ENCODE measurements at places on chromosomes 12 and 14. TPM values are rescaled to one million over a fixed set of nuclear protein-coding genes. Genes with fewer than 3 reads are reported as not detected.

DNA sequence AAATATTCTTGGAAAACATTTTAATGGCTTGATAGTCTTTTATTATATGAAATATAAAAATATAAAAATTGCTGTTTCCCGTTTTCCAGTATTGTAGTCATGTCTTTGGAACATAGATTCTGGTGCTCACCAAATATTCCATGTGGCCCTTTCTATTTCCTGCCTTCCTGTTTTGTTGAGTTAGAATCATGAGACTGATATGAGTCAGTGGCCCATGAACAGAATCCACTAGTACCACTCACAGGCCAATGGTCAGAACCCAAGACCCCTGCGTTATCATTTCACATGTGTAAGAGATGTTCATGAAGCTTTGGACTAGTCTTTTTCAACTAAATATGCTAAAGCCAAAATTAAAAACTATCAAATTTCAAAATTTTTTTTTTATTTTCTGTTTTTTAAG lies 56.9 kb downstream of the BICD1 start:
- no peaks in the 10 kb centered on the region for H3K27me3 ChIP-seq
- no peaks in the 10 kb centered on the region for H3K4me1 ChIP-seq
- H3K27ac ChIP-seq = no peak overlapping the region

DNA sequence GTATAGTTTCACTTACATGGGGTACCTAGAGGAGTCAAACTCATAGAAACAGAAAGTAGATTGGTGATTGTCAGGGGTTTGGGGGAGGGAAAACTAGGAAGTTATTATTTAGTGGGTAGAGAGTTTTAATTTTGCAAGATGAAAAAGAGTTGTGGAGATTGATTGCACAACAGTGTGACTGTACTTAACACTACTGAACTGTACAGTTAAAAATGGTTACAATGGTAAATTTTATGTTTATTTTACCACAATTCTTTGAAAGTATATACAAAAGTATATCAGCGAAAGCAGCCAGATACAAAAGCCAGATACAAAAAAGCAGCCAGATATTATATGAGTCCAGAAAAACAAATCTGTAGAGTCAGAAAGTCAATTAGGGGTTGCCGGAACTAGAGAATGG lies 247.6 kb downstream of the IPO8 start:
- no peak overlapping the region for H3K27ac ChIP-seq
- H3K36me3 ChIP-seq = no peaks in the 10 kb centered on the region
- no peaks in the 10 kb centered on the region for H3K27me3 ChIP-seq
- no peaks in the 10 kb centered on the region for H3K4me1 ChIP-seq
- no peak overlapping the region for H3K4me3 ChIP-seq

DNA sequence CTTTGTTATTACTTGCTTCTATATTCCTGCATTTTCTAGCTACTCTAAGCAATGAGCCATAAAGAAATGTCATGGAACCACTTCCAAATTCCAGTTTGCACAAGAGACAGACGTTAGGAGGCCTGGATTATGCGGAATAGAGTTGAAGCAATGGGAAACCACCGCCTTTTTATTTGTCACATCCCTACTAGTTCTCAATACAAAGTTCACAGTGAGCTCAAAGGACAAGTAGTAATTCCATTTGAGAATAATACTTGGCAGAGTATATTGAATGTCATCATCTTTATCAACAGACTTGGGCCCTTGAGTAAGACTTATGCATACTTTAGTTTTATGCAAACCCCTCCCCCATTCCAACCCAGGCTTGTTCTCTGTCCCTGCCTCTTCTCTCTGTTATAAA lies 3.7 kb upstream of the SLC15A5 start:
- no peak overlapping the region for H3K27ac ChIP-seq
- no peaks in the 10 kb centered on the region for H3K27me3 ChIP-seq
- no peaks in the 10 kb centered on the region for H3K36me3 ChIP-seq
- DNase-seq = no peak
- no peaks in the 10 kb centered on the region for H3K4me1 ChIP-seq

DNA sequence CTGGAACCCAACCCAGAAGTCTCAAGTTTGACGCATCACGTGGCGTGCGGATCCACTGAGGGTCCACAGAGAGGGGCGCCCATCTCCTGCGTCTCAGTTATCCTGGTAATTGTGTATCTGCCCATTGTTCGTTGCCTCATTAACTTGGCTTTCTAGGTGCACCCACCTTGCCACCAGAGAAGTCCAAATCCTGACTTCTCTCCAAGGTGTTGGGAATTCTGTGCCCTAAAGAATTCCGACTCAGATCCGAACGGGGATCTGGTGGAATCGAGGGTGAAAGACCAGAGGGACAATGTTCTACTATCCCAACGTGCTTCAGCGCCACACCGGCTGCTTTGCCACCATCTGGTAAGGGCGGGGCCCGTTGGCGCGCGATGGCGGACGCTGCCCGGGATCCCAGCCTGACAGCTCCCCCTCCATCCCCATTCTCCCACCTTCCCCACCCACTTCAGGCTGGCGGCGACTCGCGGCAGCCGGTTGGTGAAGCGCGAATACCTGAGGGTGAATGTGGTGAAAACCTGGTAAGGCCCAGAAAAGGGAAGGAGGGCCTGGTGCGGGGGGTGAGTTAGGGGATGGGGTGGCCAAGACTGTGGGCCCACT lies 481 bp downstream of the REC8 start:
- H3K27me3 ChIP-seq = no peaks in the 10 kb centered on the region
- no peak overlapping the region for H3K4me3 ChIP-seq
- no peak overlapping the region for H3K27ac ChIP-seq
- no peak for DNase-seq

GRCh38 chr14:88775532-88775931 lies 17.2 kb downstream of the EML5 start:
- no peak overlapping the region for H3K27ac ChIP-seq
- no peak overlapping the region for H3K4me3 ChIP-seq
- no peaks in the 10 kb centered on the region for H3K36me3 ChIP-seq
- no peaks in the 10 kb centered on the region for H3K4me1 ChIP-seq
- H3K27me3 ChIP-seq = no peaks in the 10 kb centered on the region
- DNase-seq = no peak

DNA sequence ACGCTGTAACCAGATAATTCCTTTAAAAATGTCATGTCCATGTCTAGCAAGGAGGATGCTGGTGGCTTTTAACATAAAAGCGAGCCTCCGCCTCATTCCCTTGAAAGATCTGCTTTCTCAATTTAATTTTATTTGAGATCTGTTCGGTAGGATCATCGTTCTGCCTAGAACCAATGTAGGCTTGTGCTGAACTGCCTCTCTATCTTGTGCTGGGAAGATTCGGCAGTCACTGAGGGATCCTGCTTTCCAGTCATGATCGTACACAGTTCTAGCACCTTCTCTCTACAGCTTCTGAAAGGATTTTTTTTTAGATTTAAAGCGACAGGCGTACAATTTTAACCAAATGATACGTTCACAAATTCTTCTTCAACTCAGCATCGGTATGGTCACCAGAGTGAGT lies 54.3 kb downstream of the PEBP1 start:
- H3K27ac ChIP-seq = no peak overlapping the region
- no peaks in the 10 kb centered on the region for H3K27me3 ChIP-seq
- H3K4me1 ChIP-seq = peaks cover 10% of the 10 kb centered on the region
- H3K36me3 ChIP-seq = peaks cover 38% of the 10 kb centered on the region
- no peak overlapping the region for H3K4me3 ChIP-seq

DNA sequence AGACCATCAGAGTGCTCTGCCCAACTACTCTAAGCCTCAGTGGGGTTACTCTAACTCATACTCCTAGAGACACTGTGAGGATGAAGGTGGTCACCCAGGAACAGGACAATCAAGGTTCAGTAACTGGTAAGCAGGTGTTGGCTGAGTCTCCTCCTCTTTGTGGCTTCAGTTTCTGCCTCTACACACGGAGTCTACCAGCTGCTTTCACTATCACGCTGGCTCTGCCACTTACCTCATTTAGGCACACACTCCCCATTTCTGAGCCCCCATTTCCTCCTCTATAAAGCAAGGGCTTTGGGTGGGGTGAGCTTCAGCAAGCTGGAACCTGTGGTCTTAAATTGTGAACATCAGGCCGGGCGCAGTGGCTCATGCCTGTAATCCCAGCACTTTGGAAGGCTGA lies 7.3 kb upstream of the TCHP start:
- no peaks in the 10 kb centered on the region for H3K36me3 ChIP-seq
- peaks cover 4% of the 10 kb centered on the region for H3K27me3 ChIP-seq
- H3K27ac ChIP-seq = no peak overlapping the region
- no peaks in the 10 kb centered on the region for H3K4me1 ChIP-seq
- H3K4me3 ChIP-seq = no peak overlapping the region

- H3K27me3 ChIP-seq = no peaks in the 10 kb centered on the region
- no peaks in the 10 kb centered on the region for H3K4me1 ChIP-seq
- H3K27ac ChIP-seq = no peak overlapping the region
- H3K36me3 ChIP-seq = no peaks in the 10 kb centered on the region
- DNase-seq = no peak
Observed at GRCh38 chr12:5248230-5248629, 183.7 kb upstream of the NTF3 start.

DNA sequence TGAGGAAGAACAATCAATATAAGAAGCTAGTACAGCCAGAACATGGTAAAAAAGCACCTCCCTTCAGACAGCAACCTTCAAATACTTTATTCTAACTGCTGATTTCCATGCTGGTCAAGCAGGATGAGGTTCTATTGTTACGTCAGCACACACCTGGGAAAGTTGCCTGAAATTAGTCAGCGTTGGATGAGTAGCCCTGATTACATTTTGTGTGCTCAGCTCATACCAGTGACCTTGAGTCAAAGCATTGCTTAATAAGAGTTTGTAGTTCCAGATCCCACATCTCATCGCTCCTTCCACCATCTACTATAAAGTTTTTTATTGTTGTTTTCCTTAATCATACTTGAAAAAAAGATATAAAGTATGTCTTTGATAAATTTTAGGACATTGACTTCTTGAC lies 361.5 kb downstream of the EGLN3 start:
- H3K36me3 ChIP-seq = no peaks in the 10 kb centered on the region
- no peak overlapping the region for H3K27ac ChIP-seq
- no peak for DNase-seq
- no peak overlapping the region for H3K4me3 ChIP-seq

- no peak for DNase-seq
- H3K27ac ChIP-seq = no peak overlapping the region
- H3K4me3 ChIP-seq = no peak overlapping the region
Observed at GRCh38 chr12:116060764-116061163, 216.7 kb downstream of the MED13L start.

DNA sequence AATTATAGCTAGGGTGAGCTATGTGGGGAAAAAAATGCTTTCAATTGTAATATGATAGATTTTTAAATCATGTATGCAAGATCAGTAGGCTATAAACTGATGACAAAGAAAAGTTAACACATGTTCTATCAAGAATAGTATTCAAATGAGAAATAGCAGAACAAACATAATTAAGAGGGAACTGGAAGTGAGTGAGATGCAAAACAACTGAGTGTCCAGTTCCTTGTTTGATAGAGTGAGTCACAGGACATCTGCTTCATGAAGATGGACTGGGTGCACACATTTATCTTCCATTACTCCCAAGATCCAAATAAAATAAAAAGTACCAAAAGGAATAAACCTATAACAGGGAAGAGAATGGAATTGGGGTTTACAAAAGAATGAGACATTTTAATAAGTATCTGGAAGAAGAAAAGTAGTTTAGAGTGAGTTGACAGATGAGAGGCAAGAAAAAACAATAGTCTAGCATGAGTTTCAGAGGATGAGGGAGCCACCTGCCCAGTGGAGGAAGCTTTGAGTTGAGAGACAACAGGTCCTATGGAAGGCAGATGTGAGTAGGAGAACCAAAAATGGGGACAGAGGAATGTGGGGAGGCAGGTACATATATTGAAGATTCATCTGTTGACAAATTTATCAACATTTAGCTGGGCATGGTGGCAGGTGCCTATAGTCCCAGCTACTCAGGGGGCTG lies 178.1 kb upstream of the ARHGAP5 start:
- H3K36me3 ChIP-seq = no peaks in the 10 kb centered on the region
- no peak overlapping the region for H3K27ac ChIP-seq
- no peaks in the 10 kb centered on the region for H3K27me3 ChIP-seq
- H3K4me3 ChIP-seq = no peak overlapping the region

GRCh38 chr14:74195623-74196022 lies 43.6 kb upstream of the VSX2 start:
- DNase-seq = no peak
- H3K27ac ChIP-seq = no peak overlapping the region
- H3K4me1 ChIP-seq = no peaks in the 10 kb centered on the region
- H3K4me3 ChIP-seq = no peak overlapping the region
- H3K36me3 ChIP-seq = peaks cover 4% of the 10 kb centered on the region

The FITM1 gene
- total RNA-seq = 0.20 TPM

The TBX3 gene
- total RNA-seq = 0.60 TPM

The TESPA1 gene
- 2.4 TPM for total RNA-seq

The SEL1L gene
- total RNA-seq = 21.1 TPM

The PLEKHD1 gene
- not detected for total RNA-seq
